ENCODE measurements at places on chromosomes 4 and X.

- no peak for DNase-seq
Measured at GRCh38 chr4:128284317-128284716, 3.3 kb downstream of the PGRMC2 start.

DNA sequence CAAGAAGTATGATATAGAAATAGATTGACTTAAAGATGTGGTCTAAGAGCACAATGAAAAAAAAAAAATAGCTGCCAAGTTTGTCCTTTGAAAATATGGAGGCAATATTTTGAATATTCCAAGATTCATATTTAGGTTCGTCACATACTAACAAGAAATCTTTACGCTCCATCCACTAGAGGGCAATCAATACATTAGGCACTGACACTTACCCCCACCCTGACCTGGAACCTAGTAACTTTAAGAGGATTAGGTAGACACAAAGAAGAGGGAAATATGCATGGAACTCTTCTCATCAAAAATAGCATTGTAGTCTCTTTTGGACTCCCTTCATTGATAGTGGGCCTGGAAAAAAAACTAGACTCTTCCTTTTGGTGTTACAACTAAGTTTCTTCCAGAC, 1108.1 kb downstream of the PCDH19 start:
- DNase-seq = no peak

GRCh38 chrX:153626025-153626633, 20.9 kb upstream of the DUSP9 start:
- DNase-seq = no peak

DNA sequence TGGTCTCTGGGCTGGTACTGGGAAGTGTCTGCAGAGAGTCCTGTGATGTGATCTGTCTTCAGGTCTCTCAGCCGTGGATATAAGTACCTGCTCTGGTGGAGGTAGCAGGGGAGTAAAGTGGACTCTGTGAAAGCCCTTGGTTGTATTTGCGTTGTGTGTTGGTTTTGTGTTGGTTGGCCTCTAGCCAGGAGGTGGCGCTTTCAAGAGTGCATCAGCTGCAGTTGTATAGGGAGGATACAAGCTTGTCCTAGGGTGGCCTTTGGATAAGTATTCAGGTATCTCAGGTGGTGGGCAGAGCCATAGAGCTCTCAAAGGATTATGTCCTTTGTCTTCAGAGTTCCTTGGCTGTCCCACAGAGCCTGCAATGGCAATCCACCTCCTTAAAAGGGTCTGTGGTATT, 111.6 kb downstream of the MAGEB17 start:
- no peak for DNase-seq

GRCh38 chr4:21948347-21949072, at the start of gene KCNIP4:
Gene KCNIP4, minus strand, starts transcription at chr4:21948772.
- no peak for DNase-seq

- DNase-seq = no peak
Measured at GRCh38 chr4:64551125-64551524, 141.9 kb upstream of the TECRL start.

- no peak for DNase-seq
Measured at GRCh38 chr4:171017593-171017992, 795.6 kb upstream of the GALNTL6 start.

DNA sequence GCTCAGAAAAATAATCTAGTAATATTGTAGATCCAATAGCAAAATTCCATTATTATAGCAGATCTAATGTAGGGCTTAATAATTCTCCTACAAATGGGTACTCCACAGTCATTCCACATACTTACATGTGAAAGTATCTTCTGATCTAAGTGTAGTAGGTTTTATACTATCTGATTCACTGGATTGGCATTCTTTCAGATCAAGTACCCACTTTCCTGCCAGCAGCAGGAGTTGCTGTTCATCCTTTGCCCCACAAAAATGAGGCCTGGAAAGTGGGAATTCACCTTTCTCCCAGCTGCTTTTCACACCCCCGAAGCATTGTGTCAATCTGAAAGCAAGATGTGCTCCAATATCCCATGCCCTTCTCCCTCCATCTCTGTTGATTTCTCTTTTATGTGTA, 77.1 kb upstream of the RXFP1 start:
- DNase-seq = peak; percentile 12

DNA sequence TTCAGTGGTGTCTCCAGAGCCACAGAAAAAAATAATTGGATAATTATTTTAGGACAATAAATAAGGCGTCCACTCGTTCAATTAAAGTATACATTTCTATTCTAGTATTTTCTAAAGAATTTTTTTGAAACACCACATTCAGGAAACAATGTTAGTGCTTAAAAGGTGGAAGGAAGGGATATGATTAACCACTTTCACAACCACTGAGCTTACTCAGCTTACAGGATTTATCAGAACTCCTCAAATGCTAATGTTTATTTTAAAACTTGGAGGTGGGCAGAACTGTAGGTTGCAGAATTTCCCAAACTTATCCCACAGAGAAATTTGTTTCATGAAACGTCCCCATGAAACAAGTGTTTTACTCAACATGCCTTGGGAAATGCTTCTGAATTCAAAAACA, 54.3 kb upstream of the MAGEB2 start:
- DNase-seq = peak; percentile 48

DNA sequence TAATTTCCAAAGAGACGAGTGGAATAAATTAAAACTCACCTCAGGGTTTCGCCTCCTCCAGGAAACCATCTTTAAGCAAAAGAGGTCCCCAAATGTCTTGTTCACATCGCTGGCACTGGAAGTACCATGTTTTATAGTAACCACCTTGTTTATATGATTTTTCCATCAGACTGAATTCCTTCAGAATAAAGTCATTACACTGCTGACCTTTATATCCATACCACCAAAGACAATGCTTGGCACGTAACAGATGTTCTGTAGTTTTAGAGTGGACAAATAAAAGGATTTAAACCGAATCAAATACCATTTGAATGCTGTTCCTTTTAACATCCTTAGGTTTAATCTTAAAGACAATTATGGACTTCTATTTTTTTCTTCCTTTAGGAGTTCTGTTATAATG, 4.7 kb downstream of the NUDT6 start:
- DNase-seq = peak; percentile 28

GRCh38 chr4:67452100-67452845, 93.0 kb downstream of the CENPC start:
- peak; percentile 4 for DNase-seq

DNA sequence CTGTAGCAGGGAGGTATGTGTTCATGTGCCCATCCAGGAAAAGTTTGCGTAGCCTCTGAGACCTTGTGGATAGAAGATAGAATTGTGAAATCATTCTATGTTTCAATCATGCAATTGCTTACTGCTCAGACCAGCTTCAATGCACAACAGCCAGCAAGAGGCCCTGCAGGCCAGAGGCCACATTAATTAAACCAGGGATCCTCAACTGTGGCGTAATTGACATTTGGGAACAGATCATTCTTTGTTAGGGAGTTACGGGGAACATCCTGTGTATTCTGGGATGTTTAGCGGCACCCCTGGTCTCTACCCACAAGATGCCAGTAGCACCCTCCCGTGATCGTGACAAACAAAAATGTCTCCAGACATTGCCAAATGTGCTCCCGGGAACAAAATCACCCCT, 86.5 kb upstream of the PRPS2 start:
- DNase-seq = no peak

DNA sequence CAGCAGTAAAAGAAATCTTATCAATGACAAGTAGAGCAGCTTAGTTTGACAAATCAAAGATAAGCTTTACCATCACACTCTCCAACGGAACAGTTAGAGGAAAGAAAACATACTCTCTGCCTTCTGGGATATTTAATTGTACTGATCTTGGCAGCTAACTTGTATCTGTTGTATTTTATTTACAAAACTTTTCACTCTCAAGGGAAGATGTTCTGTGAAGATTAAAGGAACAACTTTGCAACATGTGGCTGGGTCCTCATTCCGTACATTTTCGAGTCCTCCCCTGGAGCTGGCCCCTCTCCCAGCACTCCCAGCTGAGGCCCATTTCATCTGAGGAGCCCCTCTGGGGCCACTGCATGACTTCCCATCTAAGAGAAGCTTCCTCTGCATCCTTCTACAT, 74.4 kb downstream of the RPS3A start:
- peak; percentile 16 for DNase-seq

DNA sequence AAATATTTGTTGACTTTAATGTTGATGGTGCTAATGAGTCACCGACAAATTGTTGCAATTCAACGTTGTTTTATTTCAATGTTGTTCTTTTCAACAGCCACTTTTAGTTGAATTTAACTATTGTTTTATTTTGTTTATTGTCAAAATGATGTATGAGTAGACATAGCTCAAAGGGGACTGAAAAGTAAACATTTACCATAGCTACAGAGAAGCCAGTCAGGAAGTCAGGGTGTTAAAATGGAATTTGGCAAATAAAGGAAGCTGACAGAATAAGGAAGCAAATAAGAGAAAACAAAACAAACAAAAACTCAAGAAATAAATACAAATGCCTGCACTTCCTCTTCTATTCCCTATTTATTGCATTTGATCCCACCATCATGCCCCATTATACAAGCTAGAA, 648.4 kb upstream of the HTR2C start:
- no peak for DNase-seq

DNA sequence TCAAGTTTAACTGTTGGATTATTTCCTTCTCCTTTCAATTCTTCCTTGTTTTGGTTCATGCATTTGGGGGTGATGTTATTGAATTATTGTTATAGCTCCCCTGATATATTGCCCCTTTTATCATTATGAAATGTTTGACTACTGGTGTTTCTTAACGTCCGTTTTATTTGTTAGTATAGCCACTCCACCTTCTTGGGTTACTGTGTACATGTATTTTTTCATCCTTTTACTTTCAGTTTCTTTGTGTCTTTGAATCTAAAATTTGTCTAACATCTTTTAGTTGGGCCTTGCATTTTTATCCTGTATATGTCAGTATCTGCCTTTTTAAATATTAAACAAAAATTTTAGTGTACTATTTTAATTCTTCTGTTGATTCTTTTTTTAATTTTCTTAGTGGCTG, 88.7 kb downstream of the TNIP2 start:
- no peak for DNase-seq

DNA sequence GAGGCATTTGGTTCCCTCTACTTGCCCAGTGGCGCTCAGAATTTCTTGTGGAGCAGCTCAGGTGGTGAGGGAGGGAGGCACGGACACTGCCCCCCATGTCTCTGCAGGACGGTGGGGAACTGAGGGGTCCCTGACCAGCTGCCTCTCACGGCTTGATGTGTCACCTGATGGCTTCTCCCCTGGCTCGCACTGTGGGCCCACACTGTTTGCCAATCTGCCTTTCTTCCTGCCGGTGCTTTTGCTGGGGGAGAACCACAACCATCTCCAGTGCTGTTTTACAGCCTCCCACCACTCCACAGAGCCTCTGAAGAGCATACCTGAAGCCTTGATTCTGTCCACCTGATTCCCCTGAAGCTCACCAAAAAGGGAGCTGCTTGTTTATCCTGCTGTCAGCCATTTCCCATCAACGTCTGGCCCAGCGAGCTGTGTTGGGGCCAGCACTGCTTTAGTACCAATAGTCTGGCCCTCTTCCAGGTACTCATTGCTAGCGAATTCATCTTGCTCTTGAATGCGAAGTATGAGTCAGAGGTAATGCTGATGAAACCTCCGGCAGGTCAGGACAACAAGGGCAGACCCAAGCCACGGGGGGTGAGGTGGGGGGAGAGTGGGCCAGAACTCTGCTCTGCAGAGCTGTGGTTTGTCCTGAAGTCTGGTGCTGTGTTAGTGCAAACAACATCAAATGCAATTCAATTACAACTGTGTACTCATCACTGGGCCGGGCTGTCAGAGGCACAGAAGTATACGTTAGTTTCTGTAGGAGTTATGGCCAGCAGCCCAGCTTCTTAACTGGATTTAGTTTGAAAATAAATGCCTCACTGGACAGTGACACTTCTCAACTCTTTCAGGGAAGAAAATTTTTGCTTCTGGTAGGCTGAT, 208.3 kb upstream of the JADE1 start:
- peak; percentile 97 for DNase-seq

DNA sequence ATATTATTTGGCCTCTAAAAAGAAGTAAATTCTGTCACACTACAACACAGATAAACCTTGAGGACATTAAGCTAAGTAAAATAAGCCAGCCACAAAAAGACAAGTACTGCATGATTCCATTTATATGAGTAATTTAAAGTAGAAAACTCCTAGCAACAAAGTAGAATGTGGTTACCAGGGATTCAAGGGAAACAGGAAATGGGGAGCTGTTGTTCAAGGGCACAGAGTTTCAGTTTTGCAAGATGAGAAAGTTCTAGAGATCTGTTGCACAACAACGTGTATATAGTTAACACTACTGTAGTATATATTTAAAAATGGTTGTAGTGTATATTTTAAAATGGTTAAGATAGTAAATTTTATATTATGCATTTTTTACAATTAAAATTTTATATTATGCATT, 25.4 kb downstream of the SEC31A start:
- peak; percentile 95 for DNase-seq

- peak; percentile 35 for DNase-seq
Measured at GRCh38 chr4:82913305-82913704, 12.8 kb downstream of the THAP9 start.

GRCh38 chr4:81796790-81797528, 325.3 kb upstream of the RASGEF1B start:
- DNase-seq = no peak

- DNase-seq = peak; percentile 12
Measured at GRCh38 chrX:20265726-20266681, 705 bp downstream of the RPS6KA3 start.

- DNase-seq = peak; percentile 32
Measured at GRCh38 chr4:84258905-84259830, 239.9 kb downstream of the NKX6-1 start.

DNA sequence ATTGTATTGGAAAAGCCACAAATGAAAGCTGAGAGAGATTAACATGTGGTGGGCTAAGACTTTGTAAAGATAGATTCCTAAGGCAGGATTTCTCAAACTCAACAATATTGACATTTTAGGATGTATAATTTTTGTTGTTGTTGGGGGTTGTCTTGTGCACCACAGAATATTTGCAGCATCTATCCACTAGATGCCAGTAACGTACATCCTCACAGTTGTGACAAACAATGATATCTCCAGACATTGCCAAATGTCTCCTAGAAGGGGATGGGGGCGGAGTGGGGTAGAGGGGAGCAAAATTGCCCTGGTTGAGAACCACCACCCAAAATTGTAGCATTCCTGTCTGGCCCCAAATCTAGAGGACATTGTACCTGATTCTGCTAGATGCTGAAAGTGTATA, 14.7 kb upstream of the CBR4 start:
- peak; percentile 59 for DNase-seq

GRCh38 chrX:107766470-107767150, 9.0 kb downstream of the TSC22D3 start:
- DNase-seq = peak; percentile 21

DNA sequence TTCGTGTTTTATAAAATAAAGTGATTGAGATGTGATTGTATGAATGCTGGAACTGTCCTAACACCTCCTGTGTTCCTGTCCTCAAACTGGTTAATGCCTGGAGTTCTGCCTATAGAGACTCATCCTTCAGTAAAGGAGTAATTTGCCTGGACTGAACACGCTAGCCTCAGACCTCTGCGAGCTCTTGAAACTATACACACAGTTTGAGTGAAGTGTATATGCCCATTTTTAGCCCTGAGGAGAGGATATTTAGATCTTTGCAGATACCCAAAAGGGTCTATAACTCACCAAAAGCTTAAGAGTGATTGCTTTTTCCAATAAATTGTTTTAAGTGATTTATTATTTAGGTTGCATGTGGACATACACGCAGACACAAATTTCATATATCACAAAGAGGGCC, 29.9 kb upstream of the STIM2 start:
- no peak for DNase-seq

- DNase-seq = no peak
Measured at GRCh38 chr4:119626420-119626819, 2.2 kb downstream of the PDE5A start.
